NCI-H1417 treated with DMSO at 0.1 percent for 48 hours (cell line): ENCODE measurements at places on chromosomes 13 and 19.

- no peak for DNase-seq
Measured at GRCh38 chr13:59279576-59279975, 884.2 kb downstream of the DIAPH3 start.

DNA sequence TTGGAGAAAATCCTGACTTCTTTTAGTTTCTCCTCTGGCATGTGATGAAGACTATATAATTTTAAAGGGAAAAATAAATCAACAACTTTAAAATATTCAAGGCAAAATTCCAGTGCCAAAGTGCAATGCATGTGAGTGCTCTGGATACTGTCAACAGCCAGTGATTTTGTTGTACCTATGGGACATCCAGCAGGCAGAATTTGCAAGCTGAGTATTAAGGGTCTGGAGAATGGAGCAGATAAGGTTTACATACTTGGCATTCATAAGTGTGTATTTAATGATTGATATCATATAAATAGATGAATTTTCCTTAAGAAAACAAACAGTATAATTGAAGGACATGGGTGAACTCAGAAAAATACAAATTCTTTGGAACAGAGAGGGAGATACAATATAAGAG, 703.4 kb downstream of the GPC5 start:
- DNase-seq: peak; percentile 1

DNA sequence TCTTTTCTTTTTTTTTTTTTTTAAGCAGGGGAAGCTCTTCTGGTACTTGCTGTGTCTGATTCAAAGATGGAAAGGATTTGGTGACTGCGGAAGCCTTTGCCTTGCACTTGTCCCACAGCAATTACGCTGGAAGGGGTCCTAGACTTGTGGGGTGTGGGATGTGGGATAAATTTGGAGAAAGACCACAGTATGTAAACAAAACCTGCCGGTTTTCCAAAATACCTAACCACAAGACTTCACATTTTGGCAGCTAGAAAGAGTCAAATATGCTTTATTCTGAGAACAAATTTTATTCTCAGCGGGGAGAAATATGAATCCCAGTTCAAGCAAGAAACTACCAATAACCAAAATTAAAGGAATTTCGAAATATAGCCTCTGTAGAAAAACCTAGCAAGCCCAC, 176.5 kb downstream of the SPRY2 start:
- no peak for DNase-seq

- no peak for DNase-seq
Measured at GRCh38 chr19:32101206-32101605, 244.2 kb upstream of the ZNF507 start.

DNA sequence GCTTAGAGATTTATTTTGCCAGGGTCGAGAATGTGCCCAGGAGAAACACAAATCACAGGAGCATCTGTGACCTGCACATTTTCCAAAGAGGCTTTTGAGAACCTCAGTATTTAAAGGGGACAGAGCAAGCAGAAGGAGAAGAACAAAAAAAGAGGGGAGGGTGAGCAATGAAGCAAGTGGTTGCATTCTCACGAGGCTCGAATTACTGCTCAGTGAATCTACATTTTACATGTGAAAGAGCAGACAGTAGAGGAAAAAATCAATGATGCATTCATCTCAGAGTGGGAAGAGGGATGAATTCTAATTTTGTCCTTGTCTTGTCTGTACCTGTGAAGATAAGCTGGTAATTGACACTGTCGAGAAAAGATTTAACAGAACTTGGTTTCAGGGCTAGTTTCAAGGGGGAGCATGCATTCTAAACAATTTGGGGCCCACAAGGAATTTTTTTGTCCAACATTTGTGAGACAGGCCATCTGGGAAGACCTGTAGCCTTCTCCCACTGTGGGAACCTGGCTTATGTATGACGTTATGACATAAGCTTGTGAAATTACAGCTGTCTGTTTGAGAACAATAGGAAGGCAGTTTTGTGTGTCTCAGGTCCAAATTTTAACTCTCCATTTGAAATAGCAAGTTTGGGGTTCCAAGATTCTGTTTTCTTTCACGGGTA, 855.1 kb downstream of the SLITRK5 start:
- no peak for DNase-seq

DNA sequence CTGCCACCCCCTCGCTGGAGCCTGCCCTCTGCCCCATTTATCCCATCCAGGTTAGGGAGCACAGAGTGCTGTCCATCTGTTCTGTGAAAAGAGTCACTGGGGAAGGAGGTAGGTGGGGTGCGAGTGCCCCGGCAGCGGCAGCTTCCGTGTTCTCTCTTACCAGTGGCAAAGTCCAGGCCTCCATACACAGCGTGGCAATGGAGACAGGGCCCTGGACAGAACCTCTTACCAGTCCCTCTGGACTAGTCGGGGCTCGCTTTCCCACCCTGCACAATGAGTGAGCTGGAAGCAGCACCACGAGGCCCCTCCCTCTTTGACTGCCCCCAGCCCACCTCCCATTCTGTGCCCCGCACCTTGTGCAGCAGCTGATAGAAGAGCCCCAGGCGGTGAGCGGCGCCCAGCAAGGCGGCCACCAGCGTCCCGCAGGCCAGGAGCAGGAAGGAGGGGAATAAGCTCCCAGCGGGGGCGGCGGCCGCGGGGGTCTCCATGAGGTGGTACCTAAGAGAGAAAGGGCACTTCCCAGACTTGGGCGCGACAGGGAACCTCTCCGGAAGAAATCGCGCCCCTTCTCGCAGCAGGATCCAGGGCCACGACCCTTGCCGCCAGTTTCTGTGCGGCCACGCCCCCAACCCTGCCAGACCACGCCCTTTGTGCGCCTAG, 17.5 kb downstream of the SYDE1 start:
- peak; percentile 43 for DNase-seq

- DNase-seq: no peak
Measured at GRCh38 chr19:45934551-45935230, 20.1 kb upstream of the NANOS2 start.

- DNase-seq: no peak
Measured at GRCh38 chr13:76619631-76620030, 266.6 kb downstream of the KCTD12 start.

DNA sequence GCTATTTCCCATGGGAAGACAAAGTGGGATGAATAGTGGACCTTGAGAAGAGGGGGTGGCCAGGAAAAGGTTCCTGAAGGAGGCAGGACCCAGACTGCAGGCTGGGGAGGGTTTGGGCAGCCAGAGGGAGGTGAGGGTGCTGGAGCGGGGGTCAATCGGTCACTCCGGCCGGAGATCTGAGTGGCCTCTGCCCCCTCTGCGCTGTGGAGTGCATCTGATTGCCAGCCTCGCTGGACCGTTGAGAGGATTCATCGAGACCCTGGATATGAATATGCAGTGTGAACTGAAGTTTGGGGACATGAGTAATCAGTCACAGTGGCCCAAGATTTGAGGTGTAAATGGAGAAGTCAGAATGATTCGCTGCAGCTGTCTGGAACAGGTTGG, 5.5 kb upstream of the ZNF580 start:
- no peak for DNase-seq

DNA sequence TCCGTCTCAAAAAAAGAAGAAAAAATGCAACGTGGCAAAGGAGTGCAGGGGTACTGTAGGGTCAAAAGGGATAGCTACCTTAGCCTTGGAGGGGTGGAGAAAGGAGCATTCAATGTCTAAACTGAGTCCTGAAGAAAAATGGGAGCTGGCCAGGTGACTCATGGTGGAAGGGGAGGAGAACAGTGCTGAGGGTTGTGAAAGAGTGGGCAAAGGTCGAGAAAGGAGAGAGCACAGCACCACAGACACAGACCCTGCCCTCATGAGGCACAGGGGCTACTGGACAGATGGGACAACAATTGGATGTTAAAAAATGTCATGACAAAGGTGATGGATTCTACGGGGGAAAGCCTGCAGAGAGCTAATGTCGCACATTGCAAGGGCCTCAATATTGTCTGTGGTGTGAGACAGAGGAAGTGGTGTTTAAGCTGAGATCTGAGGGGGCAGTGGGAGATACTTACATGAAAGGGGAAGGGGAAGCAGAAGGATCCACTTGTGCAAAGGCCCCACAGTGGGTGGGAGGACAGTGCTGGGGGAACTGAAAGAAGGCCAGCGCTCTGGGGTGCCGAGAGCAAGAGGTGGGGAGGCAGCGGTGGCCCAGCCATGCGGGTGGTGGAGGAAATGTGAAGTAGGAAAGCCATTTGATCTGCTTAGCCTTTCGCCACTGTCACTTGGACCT, 42.9 kb upstream of the URAD start:
- no peak for DNase-seq

DNA sequence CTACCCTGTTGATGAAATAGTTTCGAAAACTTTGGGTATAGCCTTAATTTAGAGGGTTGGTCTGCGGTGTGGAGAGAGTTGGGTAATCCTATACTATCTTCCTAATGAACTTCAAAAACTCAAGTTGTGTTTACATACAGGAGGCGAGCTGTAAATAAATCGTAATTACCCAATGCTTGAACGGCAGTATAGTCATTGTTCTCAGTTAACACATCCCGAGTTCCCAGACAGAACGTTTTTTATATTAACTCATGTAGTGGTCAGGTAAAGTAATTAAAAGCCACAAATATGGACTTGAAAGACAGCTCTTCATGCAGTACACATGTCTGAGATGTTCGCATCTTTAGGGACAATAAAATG, 1.5 kb downstream of the PDS5B start:
- DNase-seq: no peak

- DNase-seq: no peak
Measured at GRCh38 chr19:40312533-40312932, 27.4 kb upstream of the AKT2 start.

DNA sequence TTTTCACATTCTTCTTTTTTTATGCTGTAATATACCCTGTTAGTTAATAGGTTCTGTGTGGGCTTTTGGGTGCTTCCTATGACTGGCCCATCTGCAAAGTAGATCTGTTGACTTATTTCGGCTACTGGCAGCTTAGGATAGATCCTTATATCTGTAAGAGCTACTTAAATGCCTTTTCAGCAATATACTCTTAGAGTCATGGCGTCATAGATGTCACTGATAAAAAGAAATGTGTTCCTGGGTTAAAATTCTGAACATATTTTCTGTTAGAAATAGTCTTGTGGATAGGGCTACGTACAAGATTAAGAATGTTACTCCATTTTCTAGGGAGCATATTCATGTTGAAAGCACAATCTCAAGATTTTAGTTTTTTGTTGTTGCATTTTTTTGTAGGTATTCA, 4.7 kb downstream of the AKAP11 start:
- DNase-seq: no peak

DNA sequence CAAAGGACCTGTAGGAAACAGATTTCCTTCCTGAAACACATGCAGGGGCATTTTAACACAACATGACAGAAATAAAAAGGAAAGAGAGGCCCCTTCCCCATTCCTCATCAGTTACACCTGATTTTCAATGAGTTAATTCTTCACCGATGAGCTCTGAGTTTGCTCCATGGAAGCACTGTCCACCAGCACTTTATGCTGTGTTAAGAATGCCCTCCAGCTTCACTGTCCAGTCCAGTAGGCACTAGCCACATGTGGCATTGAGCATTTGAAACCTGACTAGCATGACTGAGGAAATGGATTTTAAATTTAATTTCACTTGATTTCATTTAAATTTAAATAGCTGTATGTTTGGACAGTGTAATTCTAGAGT, 217.2 kb upstream of the SLC10A2 start:
- no peak for DNase-seq

- no peak for DNase-seq
Measured at GRCh38 chr13:53439439-53440225, 411.0 kb downstream of the OLFM4 start.

GRCh38 chr19:13461536-13461935, 44.7 kb downstream of the CACNA1A start:
- DNase-seq: no peak

DNA sequence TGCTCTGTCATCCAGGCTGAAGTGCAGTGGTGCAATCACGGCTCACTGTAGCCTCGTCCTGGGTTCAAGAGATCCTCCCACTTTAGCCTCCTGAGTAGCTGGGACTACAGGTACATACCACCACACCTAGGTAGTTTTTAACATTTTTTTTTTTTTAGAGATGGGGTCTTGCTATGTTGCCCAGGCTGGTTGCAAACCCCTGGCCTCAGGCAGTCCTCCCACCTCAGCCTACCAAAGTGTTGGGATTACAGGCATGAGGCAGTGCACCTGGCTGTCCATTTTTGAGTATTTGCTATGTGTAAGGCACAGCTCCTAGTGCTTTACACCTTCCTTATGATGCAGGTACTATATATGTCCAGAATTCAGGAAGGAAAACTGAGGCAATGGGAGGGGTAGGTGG, 138.8 kb upstream of the ZNF536 start:
- DNase-seq: no peak

GRCh38 chr13:42007844-42008243, 40.6 kb upstream of the DGKH start:
- no peak for DNase-seq

DNA sequence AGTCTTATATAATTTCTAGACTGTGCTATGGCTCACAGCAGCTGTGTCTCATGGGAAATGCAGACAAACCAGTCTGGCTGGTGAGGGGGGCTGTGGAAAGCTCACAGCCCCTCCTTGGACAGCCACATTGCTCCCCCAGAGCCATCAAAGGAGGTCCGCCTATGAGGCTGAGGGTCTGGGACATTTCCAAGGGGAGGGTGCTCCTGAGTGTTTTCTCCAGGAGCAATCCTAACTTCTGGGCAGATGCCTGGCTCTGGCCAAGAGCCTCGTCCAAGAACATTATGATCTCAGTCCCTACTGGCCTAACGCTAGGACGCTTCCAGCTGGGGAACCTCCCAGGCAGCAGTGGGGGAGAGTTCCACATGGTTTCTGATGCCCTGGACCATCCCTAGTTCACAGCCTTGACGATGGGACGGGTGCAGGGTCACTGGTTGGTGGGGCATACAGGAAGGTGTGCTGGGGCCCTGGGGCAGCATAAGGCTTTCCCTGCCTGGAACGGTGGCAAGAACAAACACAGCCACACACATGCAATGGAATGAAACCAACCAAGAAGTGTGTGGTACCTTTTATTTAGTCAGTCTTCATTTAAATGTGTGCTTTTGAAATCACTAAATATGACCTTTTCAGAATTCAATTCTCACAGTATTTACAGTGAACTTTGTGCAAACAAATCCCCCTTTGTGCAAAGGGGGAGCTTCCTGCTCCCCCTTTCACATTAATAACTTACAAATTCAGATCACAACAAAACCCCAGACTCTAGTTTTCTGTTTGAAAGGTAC, 60.6 kb downstream of the CDADC1 start:
- DNase-seq: no peak

GRCh38 chr13:28056970-28057712, 43.2 kb downstream of the FLT3 start:
- DNase-seq: no peak

DNA sequence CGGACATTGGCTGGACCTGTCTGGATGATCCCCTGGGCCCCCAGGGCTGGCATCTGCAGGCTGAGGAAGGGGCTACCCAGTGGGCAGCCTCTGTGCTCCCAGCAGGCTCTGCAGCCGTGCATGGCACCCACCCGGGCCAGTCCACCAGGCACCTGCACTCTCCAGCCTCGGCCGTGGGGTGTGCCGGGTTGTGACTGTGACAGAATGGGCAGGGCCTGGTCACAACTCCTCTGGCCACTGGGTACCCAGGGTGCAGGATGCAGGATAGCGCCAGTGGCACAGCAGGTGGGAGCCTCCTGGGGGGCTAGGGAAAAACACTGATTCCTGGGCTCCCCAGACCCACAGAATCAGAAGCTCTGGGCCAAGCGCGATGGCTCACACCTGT, 10.0 kb downstream of the PEX11G start:
- no peak for DNase-seq
